Cardiac fibroblast (primary cell): ENCODE measurements at places on chromosomes 1 and 21.

- no peak for DNase-seq
Observed at GRCh38 chr1:27527890-27528817, 38.2 kb upstream of the WASF2 start.

- DNase-seq, result no peak
Observed at GRCh38 chr1:30403061-30403645, 320.2 kb downstream of the MATN1 start.

DNA sequence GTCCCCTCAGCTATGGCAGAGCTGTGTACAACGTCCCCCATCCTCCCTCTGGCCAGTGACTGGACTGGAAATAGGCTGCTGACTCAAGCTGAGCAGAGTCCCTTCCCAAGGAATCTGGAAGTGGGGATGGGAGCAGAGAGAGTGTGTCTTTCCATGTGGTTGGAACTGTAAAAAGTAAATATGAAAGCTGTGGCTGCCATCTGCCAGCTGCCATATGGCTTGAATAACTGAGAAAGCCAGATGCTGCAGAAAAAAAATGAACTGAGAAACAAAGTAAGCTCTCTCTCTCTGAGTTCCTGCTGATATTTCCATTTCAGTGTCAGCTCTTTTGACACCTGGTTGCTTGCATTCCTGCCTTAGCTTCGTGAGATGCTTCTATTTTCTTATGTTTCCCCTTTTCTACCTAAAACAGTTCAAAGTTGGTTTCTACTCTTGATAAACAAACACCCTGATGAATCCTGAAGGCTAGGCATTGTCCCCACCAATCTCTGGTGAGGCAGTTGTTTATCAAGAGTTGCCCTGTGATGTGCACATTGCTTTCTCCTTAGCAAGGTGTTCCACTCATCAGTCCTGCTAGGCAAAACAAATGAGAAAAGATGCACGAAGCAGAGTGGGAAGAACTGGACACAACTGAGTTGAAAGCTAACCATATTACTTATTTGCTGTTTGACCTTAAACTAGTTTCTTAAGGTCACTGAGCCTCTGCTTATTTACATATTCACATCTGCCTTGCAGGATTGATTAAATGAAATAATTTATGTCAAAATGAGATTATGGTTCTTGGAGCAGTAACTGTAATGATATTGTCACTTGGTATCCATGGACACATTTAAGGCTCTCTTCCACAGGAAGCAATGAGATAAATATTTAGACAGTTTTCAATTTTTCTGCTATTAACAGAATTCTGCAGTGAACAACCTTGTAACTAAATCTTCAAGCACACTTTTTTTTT lies 16.6 kb upstream of the DR1 start:
- no peak for DNase-seq

DNA sequence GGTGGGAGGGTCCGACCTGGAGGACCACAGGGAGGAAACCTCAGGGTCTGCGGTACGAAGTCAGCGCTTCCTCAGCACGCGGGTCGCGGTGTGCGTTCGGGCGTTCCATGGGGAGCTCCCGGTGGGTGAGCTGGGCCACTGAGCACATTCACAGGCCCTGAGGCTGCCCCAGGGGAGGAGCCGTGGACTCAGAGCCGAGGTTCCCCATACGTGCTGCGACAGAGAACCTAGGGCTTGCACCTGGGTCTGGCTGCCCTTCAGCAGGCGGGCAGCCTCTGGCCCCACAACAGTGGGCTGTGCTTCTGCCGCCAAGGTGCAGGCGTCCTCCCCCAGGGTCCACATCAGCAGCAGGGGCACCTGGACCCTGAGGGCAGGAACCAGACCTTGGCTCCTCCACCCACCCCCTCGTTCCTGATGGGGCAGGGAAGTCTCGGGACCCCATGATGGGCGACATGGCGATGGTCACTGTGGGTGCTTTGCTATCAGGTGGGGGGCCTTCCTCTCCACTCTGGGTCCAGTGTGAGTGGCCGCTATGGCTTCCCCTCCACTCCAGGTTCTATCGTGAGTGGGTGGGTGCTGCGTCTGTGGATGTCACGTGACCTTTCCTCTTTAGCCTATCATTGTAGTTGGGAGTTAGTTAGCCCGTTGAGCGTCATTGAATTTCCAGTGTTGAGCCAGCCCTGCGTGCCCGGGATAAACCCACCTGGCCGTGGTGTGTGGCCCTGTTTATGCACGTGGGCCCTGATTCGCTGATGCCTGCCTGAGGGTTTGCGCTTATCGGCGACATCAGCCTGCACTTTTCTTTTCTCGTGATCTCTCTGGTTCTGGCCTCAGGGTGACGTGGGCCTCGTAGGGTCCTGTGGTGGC lies 27.9 kb downstream of the FTCD start:
- DNase-seq, result no peak

GRCh38 chr1:41862384-41863221 lies 56.1 kb downstream of the HIVEP3 start:
- DNase-seq, result peak; percentile 98

- no peak for DNase-seq
Observed at GRCh38 chr1:31401241-31401640, 11.8 kb upstream of the SERINC2 start.
